ENCODE measurements at places on chromosomes 13 and 19. TPM values are rescaled to one million over a fixed set of nuclear protein-coding genes. Genes with fewer than 3 reads are reported as not detected.

DNA sequence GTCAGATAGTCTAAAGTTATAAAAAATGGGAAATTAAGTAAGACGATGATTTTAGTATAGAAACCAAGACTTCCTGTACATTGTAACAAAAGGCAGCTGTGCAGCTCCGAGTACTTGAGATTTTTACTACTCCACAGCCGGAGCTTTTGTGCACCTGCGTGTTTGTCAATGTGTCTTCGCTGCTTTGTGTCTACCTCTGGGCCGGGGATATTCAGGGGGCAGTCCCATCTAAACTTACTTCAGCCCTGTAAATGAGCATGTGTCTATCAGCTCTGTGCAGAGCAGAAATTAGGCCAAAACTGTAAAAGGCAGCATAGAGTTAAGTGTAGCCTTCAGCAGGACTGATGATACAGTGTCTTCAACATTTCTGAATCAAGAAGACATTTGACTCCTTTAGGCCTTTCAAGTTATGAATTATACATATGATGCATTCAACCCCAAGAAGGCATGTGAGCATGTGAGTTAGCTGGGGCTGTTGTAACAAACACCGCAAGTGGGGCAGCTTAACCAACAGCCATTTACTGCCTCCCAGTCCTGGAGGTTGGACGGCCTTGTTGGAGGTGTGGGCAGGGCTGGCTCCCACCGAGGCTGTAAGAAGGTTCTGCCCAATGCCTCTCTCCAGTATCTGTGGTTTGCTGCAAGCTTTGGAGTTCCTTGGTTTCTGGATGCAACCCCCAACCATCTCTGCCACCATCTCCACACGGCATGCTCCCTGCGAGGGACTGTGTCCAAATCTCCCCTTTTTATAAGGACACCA, 191.0 kb upstream of the IRS2 start:
- no peak for DNase-seq

GRCh38 chr19:2613507-2614295, 88.8 kb downstream of the GNG7 start:
- DNase-seq, result no peak

- DNase-seq, result peak; percentile 94
Observed at GRCh38 chr19:58009666-58010301, 7.2 kb upstream of the ZNF606 start.

GRCh38 chr19:47479701-47480503, 4.1 kb downstream of the KPTN start:
- no peak for DNase-seq

GRCh38 chr19:6952956-6953355, 65.6 kb downstream of the ADGRE1 start:
- no peak for DNase-seq

Gene MKNK2
- 238 TPM for total RNA-seq

Gene ANGPTL8
- not detected for total RNA-seq

DNA sequence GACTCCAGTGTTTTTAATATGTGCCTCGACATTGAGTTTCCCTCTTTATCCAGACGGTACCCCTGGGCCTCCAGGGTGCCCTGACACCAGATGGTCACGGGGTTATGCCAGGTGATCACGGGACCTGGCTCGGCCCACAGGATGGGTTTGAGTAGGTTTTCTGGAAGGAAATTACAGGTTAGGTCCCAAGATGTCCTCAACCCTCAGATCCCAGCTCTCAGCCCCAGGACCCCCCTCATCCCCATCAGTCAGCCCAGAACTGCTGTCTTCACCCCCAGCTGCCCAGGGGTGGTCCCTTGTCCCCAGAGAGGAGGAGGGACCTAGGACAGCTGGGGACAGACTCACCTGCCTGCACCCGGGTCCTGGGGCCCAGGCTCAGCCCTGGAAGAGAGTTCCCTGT, 441 bp downstream of the LILRA4 start:
- DNase-seq, result no peak

Gene PNMA8B
- 1.4 TPM for total RNA-seq

GRCh38 chr13:42893214-42893671, 98.8 kb downstream of the EPSTI1 start:
- no peak for DNase-seq

Gene KISS1R
- 0.23 TPM for total RNA-seq

DNA sequence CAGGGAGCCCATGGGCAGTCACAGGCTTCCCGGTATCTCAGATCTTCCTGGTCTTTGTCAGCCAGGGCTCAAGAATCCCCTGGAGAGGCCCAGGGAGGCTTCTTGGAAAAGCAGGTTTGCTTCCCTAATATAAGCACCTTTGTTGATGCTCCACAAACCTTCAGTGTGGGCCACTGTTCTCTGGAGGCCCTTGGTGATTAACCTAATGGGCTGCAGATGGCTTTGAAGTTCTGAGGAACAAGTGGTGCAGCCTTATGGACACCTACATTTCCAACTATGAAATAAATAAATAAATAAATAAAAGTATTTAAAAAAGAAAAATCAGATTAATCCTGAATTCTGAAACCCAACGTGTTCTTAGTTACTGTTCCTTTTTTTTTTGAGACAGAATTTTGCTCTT, at the start of gene BSPH1:
BSPH1 (minus strand) TSS at position 101 of the 400 bp plus-strand sequence; CDS start at position 12, 89 bp downstream.
- DNase-seq, result no peak

DNA sequence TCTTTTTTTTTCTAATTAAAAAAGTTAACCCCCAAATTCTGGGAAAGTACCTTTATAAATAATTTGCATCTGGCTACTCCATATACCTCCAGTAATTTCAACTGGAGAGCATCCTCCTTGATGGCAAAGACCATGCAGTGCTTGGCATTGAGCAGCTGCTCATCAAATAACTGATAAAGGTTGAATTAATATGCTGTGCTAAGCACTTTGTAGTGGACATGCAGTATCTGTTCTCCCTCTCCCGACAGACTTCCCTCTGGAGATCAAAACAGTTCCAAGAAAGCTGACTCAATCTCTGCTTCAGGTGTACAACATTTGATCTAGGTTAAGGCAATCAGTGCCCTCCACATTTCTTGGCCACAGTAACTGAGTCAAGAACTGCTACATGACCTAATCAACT, 3.3 kb downstream of the SPRYD7 start:
- no peak for DNase-seq

GRCh38 chr19:5765220-5765619, 19.3 kb downstream of the PRR22 start:
- no peak for DNase-seq

Gene KLK2
- total RNA-seq, result not detected

GRCh38 chr13:86862137-86862536, 809.0 kb upstream of the SLITRK5 start:
- no peak for DNase-seq

Gene C1QTNF9
- total RNA-seq, result 0.18 TPM

DNA sequence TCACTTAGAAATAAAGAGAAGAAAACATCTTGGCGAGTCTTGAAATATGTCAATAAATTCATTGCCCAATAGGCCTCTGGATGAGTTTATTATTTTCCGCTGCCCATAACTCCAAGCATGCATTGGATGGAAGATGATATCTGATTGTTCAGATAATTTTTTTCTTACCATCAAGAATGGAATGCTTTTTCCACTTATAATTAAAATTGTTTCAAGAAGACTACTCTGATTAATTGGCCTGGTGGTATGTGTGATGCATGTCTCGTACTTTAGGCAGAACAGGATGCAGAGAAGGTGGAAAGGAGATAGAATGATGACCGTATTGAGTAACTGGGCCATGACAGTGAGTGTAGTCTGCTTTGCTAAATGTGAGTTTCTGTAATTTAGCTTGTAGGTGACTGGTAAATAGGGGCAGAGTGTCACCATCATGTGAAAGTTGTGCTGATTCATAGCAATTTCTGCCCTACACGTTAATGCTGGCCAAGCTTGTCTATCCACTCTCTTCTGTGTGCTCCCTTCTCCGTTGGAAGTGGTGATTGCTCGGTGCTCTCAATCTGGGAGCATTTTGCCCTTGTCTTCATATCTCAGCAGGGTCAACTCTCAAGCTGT, 13.5 kb upstream of the SPATA13 start:
- no peak for DNase-seq

- no peak for DNase-seq
Observed at GRCh38 chr13:78602561-78603239, 652 bp downstream of the POU4F1 start.

- no peak for DNase-seq
Observed at GRCh38 chr19:17520865-17521264, 9.4 kb downstream of the PGLS start.

Gene ZNF224
- total RNA-seq, result 21.6 TPM

Gene CEACAM4
- 2.7 TPM for total RNA-seq

- DNase-seq, result no peak
Observed at GRCh38 chr13:49021953-49022352, 46.2 kb downstream of the FNDC3A start.
